ENCODE measurements at places on chromosomes 1 and 21.

DNA sequence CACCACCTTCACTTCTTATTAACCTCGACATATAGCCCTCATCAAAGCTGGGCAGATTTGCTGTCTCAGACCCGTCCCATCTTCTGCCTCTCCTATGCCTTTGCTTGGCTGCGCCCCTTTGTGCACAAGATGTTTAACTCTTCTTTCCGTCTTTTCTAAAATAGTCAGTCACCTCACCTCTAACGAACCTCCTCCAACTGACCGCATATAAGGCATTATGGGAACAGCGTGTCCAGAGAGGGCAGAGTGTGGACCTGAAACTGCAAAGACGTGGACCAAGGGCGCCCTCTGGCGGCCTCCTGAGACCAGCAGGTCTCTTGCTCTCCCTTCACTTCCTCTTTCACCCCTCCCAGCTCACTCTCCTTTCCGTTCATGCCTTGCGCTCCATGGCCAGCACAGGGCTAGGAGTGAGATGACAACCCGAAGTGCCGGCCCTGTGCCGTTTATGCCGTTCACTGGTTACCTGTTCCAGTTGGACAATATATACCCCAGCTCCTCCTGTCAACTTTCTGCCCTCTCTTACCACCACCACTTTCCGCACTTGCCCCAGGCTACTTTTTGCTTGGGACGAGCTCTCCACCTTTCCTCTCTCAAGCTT lies 2.5 kb upstream of the METTL25B start:
- DNase-seq: peak; percentile 93

DNA sequence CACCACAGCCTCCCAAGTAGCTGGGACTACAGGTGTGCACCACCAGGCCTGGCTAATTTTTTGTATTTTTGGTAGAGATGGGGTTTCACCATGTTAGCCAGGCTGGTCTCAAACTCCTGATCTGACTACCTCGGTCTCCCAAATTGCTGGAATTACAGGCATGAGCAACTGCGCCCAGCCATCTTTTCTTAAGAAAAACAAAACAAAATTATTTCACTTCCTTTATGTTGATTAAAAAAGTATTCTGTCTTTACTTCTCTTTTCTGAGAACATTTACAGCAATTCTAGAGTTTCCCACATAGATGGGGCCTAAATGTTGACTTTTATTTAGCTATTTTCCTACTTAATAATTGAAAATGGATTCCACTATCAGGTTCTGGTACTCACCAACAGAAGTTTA lies 17.3 kb upstream of the TMEM183A start:
- no peak for DNase-seq

DNA sequence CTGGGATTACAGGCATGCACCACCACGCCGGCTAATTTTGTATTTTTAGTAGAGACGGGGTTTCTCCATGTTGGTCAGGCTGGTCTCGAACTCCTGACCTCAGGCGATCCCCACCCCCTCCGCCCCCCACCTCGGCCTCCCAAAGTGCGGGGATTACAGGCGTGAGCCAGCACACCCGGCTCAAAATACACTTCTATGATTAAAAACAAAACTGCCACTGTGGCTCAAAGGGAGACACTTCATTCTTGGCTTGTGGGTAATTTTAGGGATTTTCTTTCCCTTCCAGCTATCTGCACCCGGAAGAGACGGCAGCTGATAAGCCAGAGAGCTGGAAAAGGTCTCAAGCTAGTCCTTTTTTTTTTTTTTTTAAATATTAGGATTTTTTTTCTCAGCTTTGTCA lies 24.5 kb downstream of the TMPRSS2 start:
- DNase-seq: no peak

GRCh38 chr1:78645723-78646122 lies 3.9 kb upstream of the IFI44 start:
- DNase-seq: no peak

DNA sequence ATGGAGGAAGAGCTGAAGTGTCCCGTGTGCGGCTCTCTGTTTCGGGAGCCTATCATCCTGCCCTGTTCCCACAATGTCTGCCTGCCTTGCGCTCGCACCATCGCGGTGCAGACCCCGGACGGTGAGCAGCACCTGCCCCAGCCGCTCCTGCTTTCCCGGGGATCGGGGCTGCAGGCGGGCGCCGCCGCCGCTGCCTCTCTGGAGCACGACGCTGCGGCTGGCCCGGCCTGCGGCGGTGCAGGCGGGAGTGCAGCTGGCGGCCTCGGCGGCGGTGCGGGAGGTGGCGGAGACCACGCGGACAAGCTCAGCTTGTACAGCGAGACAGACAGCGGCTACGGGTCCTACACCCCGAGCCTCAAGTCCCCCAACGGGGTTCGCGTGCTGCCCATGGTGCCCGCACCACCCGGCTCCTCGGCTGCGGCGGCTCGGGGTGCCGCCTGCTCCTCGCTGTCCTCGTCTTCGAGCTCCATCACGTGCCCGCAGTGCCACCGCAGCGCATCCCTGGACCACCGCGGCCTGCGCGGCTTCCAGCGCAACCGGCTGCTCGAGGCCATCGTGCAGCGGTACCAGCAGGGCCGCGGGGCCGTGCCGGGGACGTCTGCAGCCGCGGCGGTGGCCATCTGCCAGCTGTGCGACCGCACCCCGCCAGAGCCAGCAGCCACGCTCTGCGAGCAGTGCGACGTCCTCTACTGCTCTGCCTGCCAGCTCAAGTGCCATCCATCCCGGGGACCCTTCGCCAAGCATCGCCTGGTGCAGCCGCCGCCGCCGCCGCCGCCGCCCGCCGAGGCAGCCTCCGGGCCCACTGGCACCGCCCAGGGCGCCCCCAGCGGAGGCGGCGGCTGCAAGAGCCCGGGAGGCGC lies 1.3 kb downstream of the TRIM67 start:
- peak; percentile 54 for DNase-seq

DNA sequence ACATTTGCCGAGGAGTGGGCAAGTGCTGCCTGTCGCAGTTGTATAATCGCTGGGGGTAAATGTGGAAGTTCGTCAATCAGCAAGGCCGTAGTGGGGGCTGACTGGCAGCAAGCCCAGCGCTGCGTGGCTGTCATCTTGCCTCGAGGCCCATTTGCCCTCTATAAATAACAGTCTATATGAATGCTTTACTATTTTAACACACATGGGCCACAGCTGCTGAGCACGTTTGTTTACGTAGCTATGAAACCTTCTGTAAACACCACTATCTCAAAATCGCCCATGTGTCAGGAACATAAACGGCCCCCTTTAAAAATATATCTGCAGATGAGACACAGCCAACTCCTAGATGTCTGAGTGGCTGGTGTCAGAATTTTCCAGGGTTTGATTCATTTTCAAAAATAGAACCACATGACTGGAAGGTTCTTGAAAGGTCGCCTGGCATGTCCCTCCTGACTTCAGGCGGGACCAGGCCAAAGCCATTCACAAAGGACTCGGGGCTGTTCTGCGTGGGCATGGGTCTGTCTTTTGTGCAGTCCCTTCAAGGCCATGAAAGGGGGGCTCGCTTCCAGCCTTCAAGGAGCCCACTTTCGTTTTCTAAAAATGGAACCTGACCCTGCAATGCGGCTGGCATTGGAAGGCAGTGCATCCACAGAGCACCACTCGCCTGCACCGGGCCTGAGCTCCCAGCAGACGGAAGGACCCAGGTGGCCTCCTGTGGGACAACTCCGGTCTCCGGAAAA lies 205.5 kb downstream of the KCNJ6 start:
- no peak for DNase-seq

- no peak for DNase-seq
Measured at GRCh38 chr21:45110873-45111624, 36.7 kb downstream of the ADARB1 start.

DNA sequence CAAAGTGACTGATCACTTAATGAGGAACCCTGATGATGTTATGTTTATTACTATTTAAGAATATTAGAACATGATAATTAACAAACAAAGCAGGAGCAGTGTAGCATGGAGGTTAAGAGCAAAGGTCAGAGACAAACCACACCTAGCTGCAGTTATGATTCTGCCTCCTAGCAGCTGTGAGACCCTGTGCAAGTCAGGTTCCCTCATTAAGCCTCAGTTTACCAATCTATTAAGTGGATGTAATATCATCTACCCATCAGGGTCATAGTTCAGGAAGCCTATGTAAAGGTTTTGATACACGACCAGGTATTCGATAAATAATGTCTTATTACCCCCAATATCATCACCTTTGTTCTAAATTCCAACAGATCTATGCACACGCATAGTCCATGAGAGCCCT lies 32.0 kb downstream of the DUSP10 start:
- no peak for DNase-seq

- no peak for DNase-seq
Measured at GRCh38 chr1:219771080-219771479, 157.3 kb downstream of the SLC30A10 start.

DNA sequence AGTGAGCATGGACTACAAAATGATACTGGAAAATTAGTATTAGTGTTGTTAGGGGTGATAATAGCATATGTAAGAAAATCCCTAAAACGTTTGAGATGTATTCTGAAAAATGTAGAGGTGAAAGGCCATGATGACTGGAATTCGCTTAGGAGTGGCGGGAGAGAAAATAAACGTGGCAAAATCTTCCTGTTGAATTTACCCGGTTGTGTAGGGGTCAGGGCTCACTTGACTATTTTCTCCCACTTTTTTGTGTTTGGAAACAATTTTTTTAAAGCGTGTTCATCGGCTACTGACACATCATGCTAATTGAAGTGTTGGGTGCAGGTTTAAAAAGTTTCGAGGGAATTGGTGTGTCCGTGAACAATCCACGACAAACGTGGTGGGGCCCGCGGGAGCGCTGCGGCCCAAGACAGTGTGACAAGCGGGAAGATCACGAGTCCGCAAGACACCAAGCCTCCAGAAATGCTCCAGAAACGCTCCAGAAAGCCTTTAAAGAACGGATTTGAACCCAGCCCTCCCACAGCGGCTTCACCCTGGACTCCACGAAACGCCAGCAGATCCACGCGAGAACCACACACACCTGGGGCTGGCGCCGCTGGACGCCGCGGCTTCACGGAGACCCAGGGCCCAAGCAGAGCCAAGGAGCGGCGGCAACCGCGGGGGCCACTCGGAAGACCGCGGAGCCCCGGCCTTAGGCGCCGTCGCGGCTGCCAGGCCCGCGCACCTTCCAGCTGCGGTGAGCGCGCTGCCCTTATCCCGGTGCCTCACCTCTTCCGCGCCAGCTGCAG lies 573 bp downstream of the PSMG1 start:
- peak; percentile 52 for DNase-seq

GRCh38 chr1:225817611-225818061 lies 7.7 kb downstream of the EPHX1 start:
- DNase-seq: no peak

DNA sequence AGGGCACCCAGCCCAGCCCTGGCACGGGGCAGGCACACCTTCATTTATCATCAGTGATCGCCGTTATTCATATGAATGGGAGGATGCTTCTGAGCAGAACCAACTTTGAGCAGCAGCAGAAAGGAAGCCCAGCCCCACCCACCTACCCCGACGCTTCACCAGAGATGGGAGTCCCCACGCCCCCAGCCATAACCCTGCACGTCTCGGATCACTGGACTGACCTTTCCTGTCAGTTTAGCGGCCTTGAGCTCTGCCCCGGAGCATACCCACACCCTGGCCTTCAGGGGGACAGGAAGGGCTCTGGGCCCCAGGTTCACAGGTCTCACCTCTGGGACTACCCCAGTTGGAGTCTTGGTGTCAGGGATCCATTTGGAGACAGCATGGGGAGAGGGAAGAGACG lies 18.1 kb downstream of the LRP8 start:
- no peak for DNase-seq

GRCh38 chr1:41568204-41568603 lies 83.7 kb upstream of the EDN2 start:
- no peak for DNase-seq
